ENCODE measurements at places on chromosomes 6 and 20.

GRCh38 chr6:156599978-156600590 lies 177.1 kb upstream of the ARID1B start:
- no peak for DNase-seq

DNA sequence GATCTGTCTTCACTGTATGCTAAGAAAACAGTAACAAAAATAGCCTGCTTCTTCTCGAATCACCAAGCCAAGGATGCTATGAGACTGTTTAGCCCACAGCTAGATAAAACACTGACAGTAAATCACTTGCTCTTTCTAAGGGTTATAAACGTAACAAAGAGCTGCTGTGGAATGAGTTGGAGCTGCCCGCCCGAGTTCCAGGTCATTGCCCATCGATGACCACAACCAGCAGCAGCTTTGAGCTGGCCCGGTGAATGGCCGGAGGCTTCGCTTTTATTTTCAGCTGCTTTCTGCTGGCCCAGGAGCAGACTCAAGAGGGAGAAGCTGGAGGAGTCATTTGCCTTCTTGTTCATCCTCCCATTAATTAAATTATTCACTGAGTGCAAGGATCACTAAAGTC lies 82.2 kb upstream of the CDH4 start:
- DNase-seq, result no peak

DNA sequence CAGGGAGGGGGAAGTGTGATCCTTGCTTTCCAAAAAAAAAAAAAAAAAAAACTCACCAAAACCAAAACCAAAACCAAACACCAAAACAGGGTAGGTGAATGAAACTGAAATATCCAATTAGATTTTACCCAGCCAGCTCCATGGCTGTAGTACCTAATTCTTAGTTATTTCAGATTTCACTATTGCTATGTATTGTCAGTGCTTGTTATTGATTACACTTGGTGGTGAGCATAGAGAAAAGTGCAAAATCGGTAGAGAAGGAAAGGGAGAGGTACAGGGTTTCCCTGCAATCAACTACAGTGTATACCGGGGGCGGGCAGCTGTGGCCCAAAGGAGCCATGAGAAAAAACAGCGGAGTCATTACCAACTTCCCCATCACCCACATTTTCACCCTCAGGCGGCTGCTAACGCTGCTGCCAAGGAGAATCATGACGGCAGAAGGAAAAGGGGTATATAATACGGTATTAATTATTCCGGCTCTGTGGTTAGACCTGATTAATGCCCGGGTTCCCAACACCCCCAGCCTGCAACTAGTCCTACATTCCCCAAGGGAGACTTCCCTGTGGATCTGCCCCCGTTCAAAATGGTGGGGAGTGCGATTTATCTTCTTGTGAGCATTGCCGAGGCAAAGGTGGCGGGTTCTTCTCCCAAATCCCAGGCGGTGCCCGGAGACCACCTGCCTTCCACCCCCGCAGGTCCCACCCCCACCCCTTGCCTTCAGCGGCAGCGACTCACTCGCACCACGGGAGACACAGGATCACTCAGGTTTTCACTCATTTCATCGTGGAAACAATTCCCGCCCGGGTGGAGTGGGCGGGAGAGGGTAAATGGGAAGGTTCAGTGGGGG lies at the start of gene C6orf62:
Gene C6orf62 (minus strand): TSS at position 30 of the 847 bp plus-strand sequence. CDS start 486 bp downstream, outside the sequence.
- DNase-seq, result peak; percentile 55

DNA sequence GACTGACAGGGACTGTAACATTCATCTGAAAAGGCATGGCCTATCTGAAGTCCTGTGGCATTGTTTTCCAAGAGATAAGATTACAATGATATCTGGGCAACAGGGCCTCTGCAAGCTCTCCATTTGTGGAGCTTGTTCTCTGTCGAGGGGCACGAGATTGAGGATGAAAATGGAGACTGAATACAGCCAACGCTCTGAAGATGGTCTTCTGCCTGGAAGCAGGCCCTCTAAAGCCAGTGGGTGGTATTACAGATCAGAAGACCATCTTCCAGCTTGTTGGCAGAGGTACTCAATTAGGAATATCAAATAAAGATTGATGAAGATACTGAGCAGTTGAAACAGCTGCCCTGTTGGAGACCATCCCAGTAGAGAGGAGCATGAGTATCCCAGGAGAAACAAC lies 288.2 kb downstream of the CENPW start:
- DNase-seq, result no peak

GRCh38 chr6:117616391-117617209 lies 14.3 kb upstream of the GOPC start:
- no peak for DNase-seq

- no peak for DNase-seq
Measured at GRCh38 chr6:15658181-15658744, 4.6 kb downstream of the DTNBP1 start.

- peak; percentile 67 for DNase-seq
Measured at GRCh38 chr20:18767676-18768075, 45.9 kb upstream of the SCP2D1 start.

DNA sequence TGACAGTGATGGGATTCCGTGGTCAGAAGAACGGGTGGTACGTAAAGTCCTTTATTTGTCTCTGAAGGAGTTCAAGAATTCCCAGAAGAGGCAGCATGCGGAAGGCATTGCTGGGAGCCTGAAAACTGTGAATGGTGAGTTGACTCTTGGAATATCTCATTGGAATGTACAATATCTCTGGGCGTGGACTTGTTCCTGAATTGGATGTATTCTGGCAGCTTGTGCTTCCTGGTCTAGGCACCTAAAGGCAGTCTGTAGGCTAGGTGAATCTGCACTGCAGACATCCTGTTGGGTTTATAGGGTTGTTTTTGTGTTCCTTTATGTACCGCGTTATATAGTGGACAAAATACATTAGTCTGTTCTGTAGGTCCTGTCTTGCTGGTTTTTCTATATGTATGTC lies 128.2 kb downstream of the JARID2 start:
- DNase-seq, result no peak

DNA sequence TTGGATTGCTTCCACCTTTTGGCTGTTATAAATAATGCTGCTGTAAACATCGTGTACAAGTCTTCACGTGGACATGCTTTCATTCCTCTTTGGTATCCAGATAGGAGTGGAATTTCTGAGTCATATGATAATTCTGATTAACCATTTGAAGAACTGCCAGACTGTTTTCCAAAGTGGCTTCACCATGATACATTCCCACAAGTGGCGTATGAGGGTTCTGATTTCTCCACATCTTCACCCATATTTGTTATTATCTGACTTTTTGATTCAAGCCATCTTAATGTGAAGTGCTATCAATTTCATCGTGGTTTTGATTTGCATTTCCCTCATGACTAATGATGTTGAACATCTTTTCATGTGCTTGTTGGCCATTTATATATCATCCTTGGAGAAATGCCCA lies 2.9 kb upstream of the SNRPB start:
- DNase-seq, result no peak

DNA sequence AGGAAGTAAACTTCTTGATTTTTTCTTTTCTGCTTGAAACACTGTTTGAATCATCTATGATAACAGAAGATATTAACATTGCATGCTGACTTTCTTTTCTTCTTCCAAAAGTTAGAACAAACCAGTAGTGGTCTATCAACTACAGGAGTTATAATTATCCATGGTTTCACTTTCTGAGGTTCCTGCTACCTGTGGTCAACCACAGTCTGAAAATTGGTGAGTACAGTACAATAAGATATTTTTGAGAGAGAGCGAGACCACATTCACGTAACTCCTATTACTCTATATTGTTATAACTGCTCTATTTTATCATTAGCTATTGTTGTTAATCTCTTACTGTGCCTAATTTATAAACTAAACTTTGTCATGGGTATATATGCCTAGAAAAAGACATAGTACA lies 86.1 kb downstream of the MAP7 start:
- no peak for DNase-seq

Measured in T47D (cell line).